ENCODE measurements at places on chromosomes 2 and 18. TPM values are rescaled to one million over a fixed set of nuclear protein-coding genes. Genes with fewer than 3 reads are reported as not detected.

GRCh38 chr18:13562494-13563029 lies 163.8 kb downstream of the FAM210A start:
- no peak for DNase-seq

DNA sequence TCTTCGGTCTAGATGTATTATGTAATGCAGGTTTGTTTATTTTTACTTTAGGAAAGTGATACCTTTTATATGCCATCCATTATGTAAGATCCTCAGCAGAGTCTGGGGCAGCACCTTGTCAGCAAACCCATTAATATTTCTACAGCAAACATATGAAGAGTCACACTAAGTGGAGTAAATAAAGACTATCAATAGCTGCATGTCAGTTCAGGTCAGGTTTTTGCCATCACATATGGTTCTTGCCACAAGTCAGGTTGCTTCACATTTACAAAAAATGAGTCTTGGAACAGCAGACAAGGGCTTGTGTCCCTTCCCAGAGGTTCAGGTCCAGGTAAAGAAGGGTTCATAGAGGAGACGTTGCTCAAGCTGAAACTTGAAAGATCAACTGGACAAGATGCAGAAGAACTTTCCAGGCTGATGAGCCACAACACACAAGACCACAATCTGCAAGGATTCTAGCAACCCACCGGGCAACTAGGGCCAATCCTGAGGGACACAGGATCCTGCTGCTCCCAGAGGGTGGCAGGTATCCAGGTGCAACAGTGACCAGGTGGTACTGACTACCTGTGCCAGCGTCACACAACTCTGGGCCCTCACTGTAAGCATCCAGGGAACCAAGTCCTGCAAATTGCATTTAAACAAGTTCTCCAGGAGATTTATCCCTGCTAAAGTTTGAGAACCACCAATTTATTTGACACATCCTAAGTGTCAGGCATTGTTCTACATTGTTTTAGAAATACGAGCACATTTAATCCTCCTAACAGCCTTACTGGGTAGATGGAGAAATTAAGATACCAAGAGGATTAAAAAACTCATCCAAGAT lies 215.8 kb downstream of the ALPK2 start:
- DNase-seq: no peak

DNA sequence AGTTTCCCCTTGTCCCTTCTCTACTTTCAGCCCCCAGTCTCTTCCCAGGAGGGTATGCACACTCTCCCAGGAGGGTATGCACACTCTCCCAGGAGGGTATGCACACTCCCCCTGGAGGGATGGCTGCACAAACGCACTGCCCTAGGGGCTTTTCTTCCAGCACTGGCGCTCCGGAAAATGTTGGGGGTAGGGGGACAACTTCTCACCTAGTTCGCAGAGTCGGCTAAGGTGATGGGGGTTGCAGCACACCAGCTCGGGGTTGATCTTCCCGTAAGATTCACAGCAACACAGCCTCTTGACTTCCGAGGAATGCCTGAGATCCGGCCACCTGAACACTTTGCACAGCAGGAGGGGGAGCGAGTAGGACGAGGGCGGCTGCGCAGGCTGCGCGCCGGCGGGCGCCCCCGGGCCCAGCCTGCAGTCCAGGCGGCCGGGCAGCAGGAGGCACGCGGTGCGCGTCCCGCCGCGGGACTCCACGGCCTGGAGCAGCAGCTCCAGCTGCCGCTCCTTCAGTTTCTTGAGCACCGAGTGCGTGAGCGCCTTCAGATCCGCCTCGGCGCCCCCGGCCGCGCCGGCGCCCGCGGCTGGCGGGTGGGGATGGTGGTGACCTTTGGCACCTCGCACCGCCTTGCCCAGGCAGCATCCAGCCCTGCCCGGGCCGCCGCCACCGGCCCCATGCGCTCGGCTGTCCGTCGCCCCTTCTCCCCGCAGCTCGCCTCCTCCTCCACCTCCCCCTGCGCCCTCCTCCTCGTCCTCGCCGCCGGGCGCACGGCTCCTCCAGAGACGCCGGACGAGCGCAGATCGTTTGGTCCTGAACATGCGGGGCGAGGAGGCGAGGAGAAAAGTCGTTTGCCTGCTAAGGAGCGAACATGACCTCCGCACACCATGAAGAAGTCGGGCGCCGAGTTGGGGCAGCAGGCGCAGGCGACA lies 894 bp downstream of the SMAD7 start:
- DNase-seq: peak; percentile 51

TBR1 gene
- total RNA-seq: 73.8 TPM

- DNase-seq: no peak
Observed at GRCh38 chr2:168742258-168742932, 60.0 kb upstream of the NOSTRIN start.

- DNase-seq: no peak
Observed at GRCh38 chr2:201908901-201909300, 102.6 kb downstream of the CDK15 start.

GRCh38 chr2:215921895-215922294 lies 91.5 kb downstream of the MREG start:
- no peak for DNase-seq

DNA sequence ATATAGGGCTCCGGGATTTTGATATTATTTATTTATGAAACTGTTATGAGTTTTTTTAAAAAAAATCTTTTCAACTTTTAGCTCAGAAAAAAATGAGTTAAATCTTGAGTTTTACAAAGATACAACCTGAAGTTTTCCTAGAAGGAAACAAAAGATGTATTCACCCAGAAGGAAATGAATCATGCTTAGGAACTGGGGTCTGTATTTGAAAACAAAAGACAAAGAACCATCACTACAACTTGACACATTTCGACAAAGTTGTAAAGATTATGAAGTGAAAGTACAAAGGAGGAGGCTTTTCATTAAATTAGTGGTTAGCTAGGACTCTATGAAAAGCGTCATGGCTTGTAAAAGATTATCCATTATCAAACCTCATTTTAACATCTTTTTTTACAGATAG lies 143.3 kb downstream of the PDE1A start:
- no peak for DNase-seq

B4GALT6 gene
- 7.7 TPM for total RNA-seq

DNA sequence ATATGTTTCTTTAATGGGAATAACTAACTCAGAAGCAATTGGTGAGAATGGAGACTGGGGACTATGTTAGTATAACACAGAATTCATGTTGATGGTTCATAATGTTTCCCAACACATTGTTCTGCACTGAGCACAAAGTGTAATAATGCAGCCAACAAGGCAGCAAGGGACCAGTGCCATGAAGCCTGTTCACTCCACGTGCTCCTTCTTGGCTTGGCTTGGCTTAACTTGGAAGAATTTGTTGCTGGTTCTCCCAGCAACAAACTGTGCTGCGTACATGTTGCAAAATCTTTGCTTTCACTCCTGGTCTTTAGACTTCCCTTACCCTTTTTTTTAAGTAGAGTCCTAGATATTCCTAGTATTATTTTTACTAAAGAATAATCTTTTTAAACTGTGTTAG lies 129.7 kb downstream of the MAP3K20 start:
- no peak for DNase-seq

- no peak for DNase-seq
Observed at GRCh38 chr2:238391042-238391689, 35.6 kb upstream of the ASB1 start.

NDC80 gene
- 4.5 TPM for total RNA-seq

DNA sequence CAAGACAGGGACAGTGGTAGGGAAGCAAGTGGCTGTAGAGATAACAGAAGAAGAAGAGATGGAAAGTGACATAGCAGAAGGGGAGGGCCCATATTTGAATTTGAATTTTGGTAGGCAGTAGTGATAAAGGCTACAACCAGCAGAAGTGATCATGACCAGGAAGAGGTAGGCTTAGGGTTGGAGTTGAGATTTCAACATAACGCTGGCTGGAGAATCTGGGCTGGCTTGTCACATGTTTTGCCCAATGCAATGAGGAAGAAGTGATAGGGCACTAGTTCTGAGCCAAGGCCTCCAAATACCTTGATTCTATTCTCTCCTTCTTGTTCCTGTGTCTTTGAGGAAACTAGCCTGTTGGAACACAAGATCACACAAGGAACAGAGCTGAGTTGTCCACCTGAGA lies 69.4 kb downstream of the SCG2 start:
- DNase-seq: no peak

CNDP1 gene
- total RNA-seq: under 0.01 TPM

DNA sequence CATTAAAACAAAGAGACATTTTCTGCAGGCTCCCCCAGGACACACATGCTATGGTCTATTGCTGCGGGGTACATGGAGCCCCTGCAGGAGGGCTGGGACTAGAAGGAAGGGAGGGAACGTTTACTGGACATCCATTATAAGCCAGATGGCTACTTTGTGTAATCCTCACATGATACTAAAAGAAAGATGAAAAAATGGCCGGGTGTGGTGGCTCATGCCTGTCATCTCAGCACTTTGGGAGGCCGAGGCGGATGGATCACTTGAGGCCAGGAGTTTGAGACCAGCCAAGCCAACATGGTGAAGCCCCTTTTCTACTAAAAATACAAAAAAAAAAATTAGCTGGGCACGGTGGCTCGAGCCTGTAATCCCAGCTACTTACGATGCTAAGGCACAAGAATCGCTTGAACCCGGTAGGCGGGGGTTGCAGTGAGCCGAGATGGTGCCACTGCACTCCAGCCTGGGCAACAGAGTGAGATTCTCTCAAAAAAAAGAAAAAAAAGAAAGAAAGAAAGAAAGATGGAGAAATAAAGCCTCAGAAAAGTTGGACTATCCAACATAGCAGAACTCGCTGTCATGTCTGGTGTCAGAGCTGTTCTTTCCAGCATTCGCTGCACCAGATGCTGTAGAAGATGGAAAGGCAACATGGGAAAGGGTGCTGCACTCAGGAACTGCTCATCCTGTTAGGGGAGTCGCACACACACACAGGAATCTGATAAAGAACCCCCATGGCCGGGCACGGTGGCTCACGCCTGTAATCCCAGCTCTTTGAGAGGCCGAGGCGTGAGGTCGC lies 7.8 kb upstream of the MYCN start:
- no peak for DNase-seq

SP100 gene
- total RNA-seq: 4.1 TPM

SH3RF3 gene
- 9.0 TPM for total RNA-seq

DNA sequence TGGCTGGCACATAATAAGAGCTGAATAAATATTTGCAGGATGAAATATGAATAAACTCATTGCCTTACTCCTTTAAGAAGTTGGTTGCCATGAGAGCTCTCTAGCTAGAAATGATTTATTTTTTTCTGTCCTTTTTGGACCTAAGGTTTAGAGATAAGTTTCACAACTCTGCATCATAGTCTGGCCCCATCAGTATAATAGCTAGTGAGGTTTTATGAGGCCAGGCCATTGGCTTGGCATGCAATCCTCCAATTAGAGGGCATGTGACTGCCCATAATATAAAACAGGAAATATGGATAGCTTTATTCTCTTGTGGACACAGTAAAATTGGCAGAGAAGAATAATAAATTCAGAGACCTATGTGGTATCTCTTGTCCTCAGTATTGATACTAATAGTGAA lies 26.2 kb upstream of the INSIG2 start:
- no peak for DNase-seq

- no peak for DNase-seq
Observed at GRCh38 chr2:194103941-194104659, 1552.9 kb upstream of the SLC39A10 start.

GRCh38 chr2:127627740-127628571 lies 18.0 kb upstream of the GPR17 start:
- no peak for DNase-seq

DNA sequence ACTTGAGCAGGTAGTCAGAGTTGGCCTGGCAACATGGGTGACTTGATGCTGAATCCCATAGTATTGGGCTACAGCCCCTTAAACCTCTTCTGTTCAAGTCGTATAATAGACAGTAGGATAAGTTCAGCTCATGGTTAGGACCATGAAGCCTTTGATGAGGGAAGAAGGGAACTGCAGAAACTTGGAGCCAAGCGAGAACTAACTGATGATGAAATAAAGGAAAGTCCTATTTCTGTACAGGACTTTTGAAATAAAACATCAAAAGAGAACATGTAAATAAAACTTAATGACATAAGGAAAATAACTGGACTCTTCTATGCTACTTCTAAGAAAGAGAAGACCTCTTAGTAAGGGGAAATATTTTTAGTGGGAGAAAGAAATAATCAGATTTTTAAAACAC lies 51.2 kb upstream of the UGP2 start:
- DNase-seq: no peak

EPB41L5 gene
- 97.0 TPM for total RNA-seq

STARD6 gene
- 0.82 TPM for total RNA-seq

GRCh38 chr2:184696644-184697043 lies 98.3 kb downstream of the ZNF804A start:
- no peak for DNase-seq

DNA sequence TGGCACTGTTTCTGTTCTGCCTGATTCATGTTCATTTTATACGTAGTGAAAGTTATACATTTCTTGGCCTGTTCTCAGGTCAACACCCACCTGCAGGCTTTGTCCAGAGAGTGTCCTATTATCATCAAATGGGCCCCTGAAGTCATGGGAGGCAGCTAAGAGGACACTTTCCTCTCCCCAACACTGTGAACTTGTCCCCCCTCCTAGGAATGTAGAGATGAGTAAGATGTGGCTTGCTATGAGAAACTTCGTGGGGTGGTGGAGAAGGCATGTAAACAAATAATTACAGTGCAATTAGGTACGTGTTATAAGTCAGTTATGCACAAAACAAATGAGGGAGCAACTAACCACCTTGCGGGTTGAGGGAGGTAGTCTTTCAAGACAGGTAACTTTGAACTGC lies 57.9 kb downstream of the COL4A3 start:
- DNase-seq: no peak

GRCh38 chr2:23425338-23425871 lies 40.4 kb downstream of the KLHL29 start:
- DNase-seq: no peak

GRCh38 chr2:201622306-201622970 lies 20.9 kb downstream of the TMEM237 start:
- no peak for DNase-seq

GRCh38 chr2:115910270-115910669 lies 1467.8 kb downstream of the DPP10 start:
- DNase-seq: no peak

GRCh38 chr18:3889803-3890202 lies 439.8 kb downstream of the TGIF1 start:
- DNase-seq: no peak

- no peak for DNase-seq
Observed at GRCh38 chr2:19812166-19812565, 89.6 kb downstream of the TTC32 start.

- no peak for DNase-seq
Observed at GRCh38 chr2:38160516-38160915, 84.6 kb upstream of the CYP1B1 start.

GRCh38 chr18:13256444-13257305 lies 38.1 kb downstream of the LDLRAD4 start:
- DNase-seq: no peak

DNA sequence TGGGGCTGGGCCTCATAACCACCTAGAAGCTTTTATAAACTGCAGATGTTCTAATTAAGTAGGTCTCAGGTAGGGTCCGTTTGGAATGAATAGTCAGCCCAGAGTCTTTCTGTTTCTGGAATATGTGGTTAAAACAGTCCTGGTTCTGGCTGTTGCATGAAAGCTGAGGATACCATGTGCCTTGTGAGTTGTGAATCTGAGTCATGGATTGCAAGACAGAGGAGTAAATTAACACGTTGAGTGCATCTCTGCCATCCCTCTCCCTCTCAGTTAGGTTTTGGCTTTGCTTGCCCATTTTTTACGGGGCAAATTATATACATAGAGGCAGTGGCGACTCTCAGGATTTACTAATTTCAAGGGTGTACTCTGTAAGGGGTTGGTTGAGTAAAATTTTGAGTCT lies 59.1 kb downstream of the NCK2 start:
- no peak for DNase-seq

- no peak for DNase-seq
Observed at GRCh38 chr2:4098137-4098536, 394.8 kb downstream of the DCDC2C start.

All from frontal cortex (tissue), 4 donors.